ENCODE measurements at places on chromosomes 1 and 21. TPM values are rescaled to one million over a fixed set of nuclear protein-coding genes. Genes with fewer than 3 reads are reported as not detected.

The C4BPB gene
- 1.6 TPM for total RNA-seq

The COL6A2 gene
- 91.5 TPM for total RNA-seq

The DCLRE1B gene
- 5.5 TPM for total RNA-seq

The LRRN2 gene
- total RNA-seq: not detected
